Kidney glomerular epithelial cell (primary cell): ENCODE measurements at places on chromosomes 6 and 20.
A peak's percentile ranks its signal among the peaks of the same experiment; 100 is the strongest.

DNA sequence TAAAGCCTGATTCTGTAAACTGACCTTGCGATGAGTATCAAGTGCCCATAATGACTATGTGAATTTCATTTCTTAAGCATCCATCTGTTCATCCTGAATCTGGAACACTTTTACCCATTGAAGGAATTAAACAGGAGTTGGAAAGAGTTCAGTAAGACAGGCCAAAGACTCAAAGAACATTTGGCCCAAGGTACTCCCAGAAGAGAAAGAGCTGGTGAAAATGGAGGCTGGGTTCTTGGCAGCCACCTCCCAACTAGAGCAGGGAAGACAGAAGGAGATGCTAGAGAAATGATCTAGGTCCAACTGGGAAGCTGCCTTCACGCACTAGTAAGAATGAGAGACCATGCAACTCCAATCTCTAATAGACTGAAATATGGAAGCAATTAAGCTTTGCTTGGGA lies 290.8 kb upstream of the RNF24 start:
- DNase-seq = no peak

- peak; percentile 86 for DNase-seq
These were observed 24.7 kb upstream of the PYGB start for GRCh38 chr20:25223179-25223661.

DNA sequence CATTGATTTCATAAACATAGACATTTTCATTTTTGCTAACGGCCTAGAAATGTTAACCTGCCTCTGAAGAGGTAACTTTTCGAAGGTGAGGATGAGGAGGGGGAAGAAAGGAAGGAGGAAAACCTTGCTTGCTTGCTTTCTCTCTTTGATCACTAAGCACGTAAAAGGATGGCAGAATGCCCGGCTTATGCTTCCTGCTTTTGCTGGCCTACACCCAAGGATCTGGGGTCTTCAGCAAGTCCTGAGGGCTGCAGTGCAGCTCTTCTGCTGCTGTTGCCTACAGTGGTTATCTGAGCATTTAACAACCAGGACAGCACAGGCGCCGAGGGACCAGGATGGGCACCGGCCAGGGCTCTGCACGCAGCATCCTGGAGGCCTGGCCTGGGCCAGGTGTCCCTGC lies 150.8 kb upstream of the TAB2 start:
- no peak for DNase-seq

GRCh38 chr20:60558486-60558885 lies 600.3 kb downstream of the CDH26 start:
- DNase-seq = no peak

- peak; percentile 71 for DNase-seq
These were observed 47.2 kb upstream of the IPCEF1 start for GRCh38 chr6:154403788-154404187.
